ENCODE measurements at places on chromosomes 4 and X.

DNA sequence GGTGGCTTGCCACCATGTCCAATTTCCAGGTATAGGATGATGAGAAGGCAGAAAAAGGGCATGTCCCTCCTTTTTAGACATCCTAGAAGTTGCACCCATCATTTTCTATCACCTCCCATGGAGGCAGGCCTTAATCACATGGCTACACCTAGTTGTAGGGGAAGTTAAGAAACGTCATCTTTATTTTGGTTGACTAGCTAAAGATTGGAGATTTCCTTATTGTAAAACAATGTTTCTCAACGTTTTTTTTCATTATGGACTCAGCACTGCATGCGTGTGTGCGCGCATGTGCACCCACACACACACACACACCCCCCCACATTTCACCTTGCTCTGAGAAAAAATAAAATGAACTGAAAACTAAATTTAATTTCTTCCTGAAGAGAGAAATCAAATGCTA, 2.0 kb upstream of the CXCL9 start:
- DNase-seq = no peak

DNA sequence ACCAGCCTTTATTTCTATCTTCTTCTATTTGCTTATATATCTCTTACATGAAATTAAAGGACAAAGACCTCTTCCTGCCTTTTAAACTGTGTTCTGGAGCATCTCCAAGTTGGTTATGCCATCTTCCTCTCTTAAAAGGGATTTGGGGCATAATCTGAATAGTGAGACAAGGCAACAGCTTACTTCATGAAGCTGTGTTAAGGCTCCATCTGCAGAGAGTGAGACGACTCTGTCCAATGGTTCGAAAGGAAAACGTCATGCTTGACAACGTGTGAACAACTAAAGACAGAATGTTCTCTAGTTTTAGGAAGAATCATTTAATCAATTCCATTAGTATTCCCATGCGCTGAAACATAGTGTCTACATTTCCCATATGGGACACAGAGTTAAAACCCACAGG, 59.4 kb downstream of the GPM6A start:
- no peak for DNase-seq

- no peak for DNase-seq
Measured at GRCh38 chr4:23241408-23241807, 548.7 kb downstream of the GBA3 start.

DNA sequence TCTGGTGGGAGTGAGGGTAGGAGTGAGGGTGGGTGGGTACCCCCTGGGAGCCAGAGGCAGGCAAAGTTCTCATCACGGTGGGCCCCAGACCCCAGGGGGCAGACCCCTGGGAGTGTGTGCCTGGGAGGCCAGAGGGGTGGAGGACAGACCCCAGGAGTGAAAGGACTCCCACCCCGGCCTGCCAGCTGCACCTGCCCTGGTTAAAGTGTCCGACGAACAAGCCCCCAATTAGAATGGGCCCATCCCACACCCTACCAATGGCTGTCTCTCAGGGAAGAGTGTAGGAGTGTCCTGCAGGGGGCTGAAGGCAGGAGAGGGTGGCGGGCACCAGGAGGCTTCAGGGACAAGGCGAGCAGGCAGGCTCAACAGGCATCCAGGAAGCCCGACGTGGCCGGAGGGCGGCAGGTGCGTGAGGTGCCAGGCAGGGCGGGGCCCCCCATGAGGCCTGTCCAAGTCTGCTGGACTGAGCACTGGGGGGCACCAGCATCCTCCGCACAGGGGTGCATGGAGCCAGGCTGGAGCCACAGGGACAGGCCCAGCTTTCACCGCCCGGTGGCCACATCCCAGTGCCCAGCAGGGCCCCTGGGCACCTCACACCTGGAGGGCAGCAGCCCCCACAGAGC, 8.7 kb downstream of the PDE6B start:
- DNase-seq = no peak

DNA sequence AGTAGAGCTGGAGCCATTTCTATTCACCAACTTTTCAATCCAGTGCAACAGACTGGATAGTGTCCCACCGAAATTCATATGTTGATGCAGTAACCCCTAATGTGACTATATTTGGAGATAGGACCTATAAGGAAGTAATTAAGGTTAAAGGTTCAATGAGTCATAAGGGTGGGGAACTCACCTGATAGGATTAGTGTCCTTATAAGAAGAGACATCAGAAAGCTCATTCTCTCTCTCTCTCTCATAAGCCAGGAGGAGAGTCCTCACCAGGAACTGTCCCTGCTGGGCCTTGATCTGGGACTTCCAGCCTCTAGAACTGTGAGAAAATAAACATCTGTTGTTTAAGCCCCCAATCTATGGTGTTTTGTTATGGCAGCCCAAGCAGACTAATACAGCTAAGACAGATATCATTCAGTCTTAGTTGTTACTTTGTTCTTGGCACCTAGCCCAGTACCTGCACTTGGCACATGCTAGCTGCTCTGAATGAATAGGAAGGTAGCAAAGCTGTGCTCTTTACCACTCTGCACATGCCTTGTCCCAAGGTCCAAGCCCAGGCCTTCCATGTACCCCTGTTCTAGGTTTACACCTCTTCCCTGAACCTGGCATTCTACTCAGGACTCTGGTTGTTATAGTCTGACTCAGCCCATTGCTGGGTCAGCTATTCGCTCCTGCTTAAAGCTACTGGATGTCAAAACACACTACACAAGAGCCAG, 19.2 kb upstream of the BRS3 start:
- no peak for DNase-seq
